Cardiac muscle cell (in vitro differentiated cells and primary cell): ENCODE measurements at places on chromosomes 5 and 9. TPM values are rescaled to one million over a fixed set of nuclear protein-coding genes. Genes with fewer than 3 reads are reported as not detected.

DNA sequence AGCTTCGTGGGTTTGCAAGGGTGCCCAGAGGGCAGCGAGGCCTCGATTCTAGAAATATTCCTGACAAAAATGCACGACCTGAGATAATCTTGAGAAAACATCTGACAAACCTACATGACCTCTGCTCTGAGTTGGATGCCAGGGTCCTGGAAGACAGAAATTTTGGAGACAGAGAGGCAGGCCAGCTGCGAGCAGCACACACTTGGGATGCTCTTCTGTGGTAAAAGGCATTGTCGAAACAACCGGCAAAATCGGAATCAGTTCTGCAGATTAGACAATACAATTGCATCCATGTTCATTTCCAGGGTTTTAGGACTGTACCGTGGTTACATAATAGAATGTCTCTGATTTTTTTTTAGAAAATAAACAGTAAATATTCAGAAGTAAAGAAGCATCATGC, 74.2 kb downstream of the GADD45G start:
- no peak for DNase-seq

DNA sequence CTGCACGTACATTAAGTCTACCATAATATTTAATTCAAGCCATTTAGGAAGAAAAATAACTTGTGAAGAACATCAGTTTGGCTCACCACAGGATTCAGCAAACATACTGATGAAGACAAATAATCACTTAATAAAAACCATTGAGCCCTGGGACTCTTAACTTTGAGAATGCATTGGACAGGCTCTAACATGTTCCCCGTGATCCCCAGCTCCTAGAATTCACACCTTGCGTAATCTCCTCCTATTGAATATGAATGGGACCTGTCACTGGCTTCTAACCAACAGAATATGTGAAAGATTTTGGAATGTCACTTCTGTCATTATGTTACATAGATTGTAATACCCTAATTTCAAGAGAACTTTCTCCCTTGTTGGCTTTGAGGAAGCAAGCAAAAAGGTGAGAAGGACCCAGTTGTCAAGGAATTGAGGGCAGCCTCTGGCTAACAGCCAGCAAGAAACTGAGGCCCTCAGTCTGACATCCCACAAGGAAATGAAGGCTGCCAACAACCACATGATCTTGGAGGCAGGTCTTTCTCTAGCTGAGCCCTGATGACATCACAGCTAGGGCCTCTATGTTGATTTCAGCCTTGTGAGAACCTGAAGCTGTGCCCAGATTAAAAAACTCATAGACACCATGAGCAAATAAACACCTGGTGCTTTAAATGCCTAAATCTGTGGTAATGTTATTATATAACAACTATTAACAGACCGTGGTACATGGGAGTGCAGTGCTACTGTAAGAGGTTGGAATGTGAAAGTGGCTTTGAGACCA, 433.2 kb downstream of the SEMA5A start:
- no peak for DNase-seq

GRCh38 chr9:15501179-15501578, 9.6 kb downstream of the PSIP1 start:
- DNase-seq: no peak

SLC27A6 gene
- polyA plus RNA-seq: 53.8 and 91.0 TPM in 2 replicates

DNA sequence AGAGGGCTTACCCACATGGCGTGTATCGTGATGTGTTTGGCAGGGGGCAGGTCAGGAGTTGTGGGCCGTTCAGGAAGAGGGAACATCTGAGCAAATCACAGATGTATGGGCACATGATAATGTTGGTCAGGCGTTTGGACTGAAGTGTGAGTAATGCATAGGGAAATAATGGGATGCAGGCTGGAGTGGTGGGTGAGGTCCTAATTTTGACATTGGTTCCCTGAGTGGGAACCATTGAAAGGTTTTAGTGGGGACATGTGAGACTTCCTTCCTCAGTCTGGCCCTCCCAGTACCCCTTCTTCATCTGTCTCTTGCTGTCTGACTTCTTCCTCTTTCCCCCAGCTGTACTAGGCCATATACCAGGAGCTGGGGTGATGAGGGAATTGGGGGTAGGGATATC, 7.6 kb downstream of the OTULIN start:
- no peak for DNase-seq

NAIP gene
- polyA plus RNA-seq: 5.2 and 5.6 TPM in 2 replicates

GRCh38 chr9:80554856-80555255, 983.1 kb downstream of the TLE4 start:
- DNase-seq: no peak

DNA sequence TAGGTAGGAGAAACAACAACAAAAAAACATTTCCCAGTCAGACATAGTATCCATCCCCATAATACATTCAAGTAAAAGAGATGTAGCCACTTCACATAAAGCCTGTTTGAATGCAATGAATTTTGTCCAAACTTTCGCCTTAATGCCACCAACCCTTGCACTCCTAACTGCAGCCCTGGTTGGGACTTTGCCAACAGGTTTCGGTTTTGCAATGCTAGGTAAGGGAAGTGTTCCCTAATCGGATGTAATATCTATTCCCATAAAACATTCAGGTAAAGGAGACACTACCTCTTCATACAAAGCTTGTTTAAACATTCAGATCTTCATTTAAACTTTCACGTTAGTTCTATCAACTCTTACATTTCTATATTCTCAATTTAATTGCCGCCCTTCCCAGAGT, 336.1 kb downstream of the DRD1 start:
- DNase-seq: no peak

GRCh38 chr5:142748568-142749249, 21.5 kb upstream of the ARHGAP26 start:
- DNase-seq: no peak

DNA sequence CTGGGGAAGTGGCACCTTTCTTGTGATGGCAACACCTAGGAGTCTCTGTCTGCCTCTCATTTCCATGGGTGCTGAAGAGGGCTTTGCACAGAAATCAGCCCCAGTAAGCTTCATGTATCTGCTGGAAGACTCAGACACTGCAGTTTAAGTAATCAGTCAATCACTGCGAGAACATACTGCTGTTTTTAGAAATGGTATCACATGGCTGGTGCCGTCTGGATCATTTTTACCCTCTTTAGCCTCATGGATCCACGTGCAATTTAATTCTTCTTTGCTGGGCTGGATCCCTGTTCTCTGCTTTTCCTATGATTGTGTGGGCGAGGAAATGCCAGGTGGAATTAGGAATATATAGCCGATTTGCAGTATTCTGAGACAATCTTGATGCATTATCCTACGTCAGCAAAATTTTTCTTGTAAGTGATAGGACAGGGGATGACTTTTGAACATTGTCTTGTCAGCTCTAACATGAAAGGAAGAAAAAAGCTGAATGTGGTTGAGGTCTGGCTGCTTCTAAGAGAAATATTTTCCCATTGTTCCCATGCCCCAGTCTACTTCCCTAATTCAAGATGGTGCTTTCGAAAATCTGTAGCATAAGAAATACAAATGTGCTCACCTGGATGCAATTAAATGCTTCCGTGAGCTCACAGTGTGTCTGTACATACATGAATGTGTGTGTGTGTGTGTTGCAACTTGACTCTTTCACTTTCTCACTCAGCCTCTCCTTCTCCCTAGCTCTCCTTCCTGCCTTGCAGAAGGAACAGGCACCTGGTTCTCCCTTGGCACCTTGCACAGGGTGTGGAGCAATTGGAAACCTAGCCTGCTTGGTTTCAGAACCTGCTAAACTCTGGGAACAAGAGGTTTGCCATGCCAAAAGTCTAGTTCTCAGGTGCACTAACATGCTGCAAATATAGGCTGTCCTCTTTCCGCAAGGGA, 281.6 kb downstream of the NTRK2 start:
- no peak for DNase-seq

CWC27 gene
- polyA plus RNA-seq: 50.6 and 51.6 TPM in 2 replicates

DNA sequence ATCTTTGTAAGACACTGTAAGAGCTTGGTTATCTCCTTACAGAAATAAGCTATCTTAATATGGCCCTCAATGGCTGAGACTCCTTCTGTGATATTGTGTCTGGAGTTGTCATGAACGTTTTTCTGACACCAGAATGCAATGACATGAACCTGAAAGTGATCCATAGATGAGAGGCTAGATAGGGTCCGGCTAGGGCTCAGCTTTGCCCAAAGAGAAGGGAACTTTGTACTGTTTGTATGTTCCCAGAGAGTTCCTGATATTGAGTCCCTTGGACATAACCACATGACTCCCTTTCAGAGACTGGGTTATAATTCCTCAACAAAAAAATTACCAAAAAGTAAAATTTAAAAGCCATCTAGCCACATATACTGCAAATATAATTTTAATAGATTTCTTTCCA, 575.8 kb upstream of the CLINT1 start:
- no peak for DNase-seq

DNA sequence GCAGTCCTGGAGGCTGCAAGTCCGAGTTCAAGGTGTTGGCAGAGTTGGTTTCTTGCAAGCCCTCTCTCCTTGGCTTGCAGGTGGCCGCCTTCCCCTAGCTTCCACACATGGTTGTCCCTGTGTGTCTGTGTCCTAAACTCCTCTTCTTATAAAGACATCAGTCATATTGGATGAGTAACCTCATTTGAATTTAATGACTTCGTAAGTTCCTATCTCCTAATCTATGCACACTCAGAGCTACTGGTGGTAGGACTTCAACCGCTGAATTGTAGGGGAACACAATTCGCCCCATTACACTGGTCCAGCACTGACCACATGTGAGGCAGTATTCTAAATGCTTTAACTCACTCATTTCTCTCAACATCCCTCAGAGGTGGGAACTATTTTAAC, 25.9 kb upstream of the ADAMTS2 start:
- DNase-seq: no peak

- no peak for DNase-seq
These were observed 356.2 kb downstream of the RASEF start for GRCh38 chr9:82706786-82707185.

DNA sequence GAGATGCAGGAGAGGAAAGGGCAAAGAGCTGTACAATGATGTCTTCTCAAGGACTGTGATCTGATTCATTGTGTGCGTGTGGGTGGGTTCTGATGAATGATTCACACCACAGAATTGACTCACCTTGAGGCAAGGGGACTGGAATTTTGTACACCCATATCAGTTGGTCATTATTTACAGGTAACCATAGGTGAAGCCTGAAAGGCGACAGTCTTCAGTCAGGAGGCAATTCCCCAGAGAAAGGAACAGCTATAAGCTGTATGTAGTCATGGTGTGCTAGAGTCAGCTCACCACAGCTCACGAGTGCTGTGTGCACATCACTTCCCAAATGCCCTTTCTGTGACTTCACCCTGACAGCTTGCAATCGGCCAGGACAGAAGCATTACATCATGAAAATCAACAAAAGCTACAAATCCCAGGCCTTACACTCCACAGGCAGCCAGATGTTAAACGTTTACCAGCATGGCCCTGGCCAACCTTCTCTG, 87.6 kb upstream of the RPS23 start:
- DNase-seq: peak; percentile 76

GRCh38 chr5:75465480-75465879, 45.9 kb downstream of the CERT1 start:
- peak; percentile 9 for DNase-seq

LCN10 gene
- 0.25 and 0.71 TPM in 2 replicates for polyA plus RNA-seq

DNA sequence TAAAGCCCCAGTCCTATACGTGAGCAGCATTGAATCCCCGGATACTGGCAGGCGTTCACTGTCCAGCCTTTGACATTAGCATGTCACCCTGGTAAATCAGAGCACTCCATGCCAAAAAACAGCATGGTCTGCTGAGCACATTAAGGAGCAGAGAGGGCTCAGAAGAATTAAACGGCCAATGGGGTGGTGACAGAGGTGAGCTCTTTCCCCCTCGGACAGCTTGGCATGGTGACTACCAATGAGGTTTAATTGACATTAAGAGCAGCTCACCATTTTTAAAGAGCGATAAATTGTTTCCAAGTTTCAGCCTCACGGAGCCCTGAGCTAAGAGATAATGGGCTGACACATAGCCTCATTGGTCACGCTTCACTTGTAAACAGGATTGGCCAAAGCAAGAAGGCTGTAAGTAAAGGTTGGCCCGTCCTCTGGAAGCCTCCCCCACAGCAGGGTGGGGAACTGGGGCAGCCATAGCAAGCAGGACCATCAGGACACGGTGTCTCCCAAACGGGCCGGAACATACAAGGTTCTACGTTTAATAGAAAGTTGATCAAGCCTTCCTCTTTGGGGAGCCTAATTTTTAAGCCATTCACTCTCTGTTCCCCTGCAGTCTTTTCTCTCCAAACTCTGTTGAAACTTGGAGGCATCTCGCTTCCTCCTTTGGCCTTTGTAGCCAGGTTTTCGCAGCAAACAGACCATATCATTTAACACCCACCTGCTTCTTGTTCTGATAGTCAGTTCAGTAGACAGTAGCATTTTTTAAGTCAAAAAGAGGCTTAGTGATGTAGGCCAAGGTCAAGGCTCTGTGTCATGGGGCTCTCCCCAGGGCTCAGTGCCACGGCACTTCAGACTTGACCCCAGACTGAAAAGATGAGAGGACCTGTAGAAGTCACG, 25.9 kb downstream of the QRFP start:
- no peak for DNase-seq

GRCh38 chr5:115602591-115603125, 379 bp upstream of the TICAM2 start:
- no peak for DNase-seq

ALDOB gene
- polyA plus RNA-seq: 0.10 and 0.26 TPM in 2 replicates

- no peak for DNase-seq
These were observed 106.0 kb upstream of the LRRTM2 start for GRCh38 chr5:138981131-138981530.

IFNA13 gene
- polyA plus RNA-seq: not detected in 2 replicates

DNA sequence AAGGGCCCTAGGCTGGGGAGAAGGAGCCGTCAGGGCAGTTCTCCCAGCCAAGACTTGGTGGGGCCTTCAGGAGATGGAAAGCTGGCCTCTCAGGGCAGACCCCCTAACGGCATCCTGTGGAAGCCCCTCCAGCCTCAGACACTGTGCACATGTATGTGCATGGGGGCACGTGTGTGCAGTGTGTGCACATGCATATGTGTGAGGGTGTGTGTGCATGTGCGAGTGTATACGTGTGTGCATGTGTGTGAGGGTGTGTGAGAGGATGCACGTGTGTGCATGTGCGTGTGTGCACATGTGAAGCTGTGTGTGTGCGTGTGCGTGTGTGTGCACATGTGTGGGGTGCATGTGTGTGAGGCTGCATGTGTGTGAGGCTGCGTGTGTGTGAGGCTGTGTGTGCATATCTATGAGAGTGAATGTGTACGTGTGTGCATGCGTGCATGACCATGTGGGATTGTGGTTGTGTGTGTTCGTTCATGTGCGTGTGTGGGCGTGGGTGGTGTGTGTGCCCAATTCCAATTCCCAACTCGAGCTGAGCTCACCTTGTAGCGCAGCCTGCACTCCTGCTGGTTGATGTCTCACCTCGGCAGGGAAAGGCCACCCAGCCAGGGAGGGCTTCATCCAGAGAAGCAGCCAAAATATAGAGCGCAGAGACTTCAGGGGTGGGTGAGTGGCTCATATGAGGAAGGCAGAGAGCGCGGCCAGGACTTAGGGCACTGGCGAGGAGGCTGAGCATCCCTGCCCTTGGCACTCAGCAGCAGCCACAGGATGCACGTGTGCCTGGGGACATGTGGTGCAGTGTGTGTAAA, 142.7 kb upstream of the PPP1R26 start:
- no peak for DNase-seq

DNA sequence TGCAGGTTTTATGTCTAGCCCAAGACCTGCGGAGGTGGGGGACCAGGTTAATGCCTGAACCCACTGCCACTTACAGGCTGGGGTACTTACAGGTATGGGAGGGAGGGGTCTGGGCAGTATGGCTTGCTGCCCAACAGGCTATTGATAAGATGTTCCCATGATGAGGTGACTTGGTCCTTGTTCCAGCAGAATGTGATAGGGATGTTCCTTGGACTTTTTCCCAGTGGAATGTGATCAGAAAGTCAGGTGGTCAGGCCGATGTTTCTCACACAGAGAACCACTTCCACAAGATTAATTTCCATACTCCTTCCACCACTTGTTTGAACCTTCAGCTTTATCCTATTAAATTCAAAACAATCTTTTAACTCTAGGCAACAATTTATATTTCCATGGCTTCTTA, 27.0 kb upstream of the GPX3 start:
- no peak for DNase-seq

ERCC8 gene
- 17.6 and 19.1 TPM in 2 replicates for polyA plus RNA-seq
